Upper lobe of right lung (tissue), 1 donor: ENCODE measurements at places on chromosomes 1 and 21. TPM values are rescaled to one million over a fixed set of nuclear protein-coding genes. Genes with fewer than 3 reads are reported as not detected.
A peak's percentile ranks its signal among the peaks of the same experiment; 100 is the strongest.

- no peak overlapping the region for H3K4me3 ChIP-seq
- no peak for DNase-seq
- no peak overlapping the region for H3K27ac ChIP-seq
- no peaks in the 10 kb centered on the region for H3K4me1 ChIP-seq
- no peaks in the 10 kb centered on the region for H3K36me3 ChIP-seq
- no peaks in the 10 kb centered on the region for H3K27me3 ChIP-seq
Measured at GRCh38 chr1:199172171-199173124, 533.6 kb downstream of the PTPRC start.

GRCh38 chr1:234531151-234531635, 52.2 kb upstream of the TARBP1 start:
- H3K27ac ChIP-seq: peak overlapping the region; percentile 95
- H3K4me3 ChIP-seq: peak overlapping the region; percentile 15
- peaks cover 79% of the 10 kb centered on the region for H3K4me1 ChIP-seq
- H3K27me3 ChIP-seq: no peaks in the 10 kb centered on the region

- no peaks in the 10 kb centered on the region for H3K4me1 ChIP-seq
- H3K27ac ChIP-seq: no peak overlapping the region
- no peaks in the 10 kb centered on the region for H3K36me3 ChIP-seq
- no peak overlapping the region for H3K4me3 ChIP-seq
- DNase-seq: no peak
Measured at GRCh38 chr1:165289556-165289955, 67.0 kb downstream of the LMX1A start.

DNA sequence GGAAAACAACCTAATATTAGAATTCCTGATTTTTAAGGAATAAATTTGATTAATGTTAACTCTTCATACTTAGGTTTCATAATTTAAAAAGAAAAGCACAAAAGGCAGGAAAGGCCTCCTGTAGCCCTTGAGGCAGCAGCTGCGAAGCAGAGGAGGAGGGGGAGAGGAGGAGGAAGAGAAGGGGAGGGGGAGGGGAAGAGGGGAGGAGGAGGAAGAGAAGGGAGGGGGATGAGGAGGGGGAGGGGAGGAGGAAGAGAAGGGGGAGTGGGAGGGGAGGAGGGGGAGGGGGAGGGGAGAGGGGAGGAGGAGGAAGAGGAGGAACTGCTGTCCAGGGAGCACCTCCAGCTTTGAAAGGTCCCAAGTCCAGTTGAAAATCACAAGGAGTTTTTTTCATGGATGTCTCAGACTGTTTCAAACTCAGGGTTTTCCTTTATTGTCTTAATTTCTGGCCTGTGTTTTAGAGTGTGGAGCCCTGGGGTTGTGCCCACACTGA, 35.1 kb upstream of the DIP2A start:
- no peaks in the 10 kb centered on the region for H3K4me1 ChIP-seq
- peaks cover 37% of the 10 kb centered on the region for H3K36me3 ChIP-seq
- no peaks in the 10 kb centered on the region for H3K27me3 ChIP-seq
- no peak overlapping the region for H3K4me3 ChIP-seq

The IFI44 gene
- total RNA-seq: 63.2 TPM
